HEK293T (cell line): ENCODE measurements at places on chromosomes 7 and 10.

- DNase-seq, result no peak
Observed at GRCh38 chr7:123784263-123784662, 35.5 kb upstream of the WASL start.

DNA sequence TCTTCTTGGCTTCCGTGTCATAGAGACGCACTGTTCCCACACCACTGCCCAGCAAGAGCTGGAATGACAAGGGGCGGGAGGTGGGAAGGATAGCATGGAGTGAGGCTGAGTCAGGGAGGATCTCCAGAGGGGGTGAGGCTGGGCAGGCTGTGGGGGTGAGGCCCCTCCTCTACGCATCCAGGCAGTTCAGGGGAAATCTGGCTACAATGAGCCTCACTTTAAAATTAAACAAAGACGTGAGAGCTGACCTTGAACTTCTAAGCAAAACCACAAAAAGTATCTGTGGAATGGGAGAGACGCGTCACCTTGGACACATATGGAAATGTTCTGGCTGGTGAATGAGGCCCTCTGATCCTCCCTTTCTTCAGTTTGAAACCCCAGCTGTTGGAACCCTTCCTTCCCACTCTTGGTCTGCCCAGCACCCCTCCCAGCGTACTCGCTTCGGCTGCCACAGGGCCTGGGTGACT lies 17.7 kb downstream of the WDR91 start:
- DNase-seq, result no peak

- DNase-seq, result peak; percentile 32
Observed at GRCh38 chr7:1027242-1028043, 16.9 kb upstream of the GPR146 start.

GRCh38 chr10:132560241-132560731 lies 22.7 kb downstream of the INPP5A start:
- DNase-seq, result no peak

DNA sequence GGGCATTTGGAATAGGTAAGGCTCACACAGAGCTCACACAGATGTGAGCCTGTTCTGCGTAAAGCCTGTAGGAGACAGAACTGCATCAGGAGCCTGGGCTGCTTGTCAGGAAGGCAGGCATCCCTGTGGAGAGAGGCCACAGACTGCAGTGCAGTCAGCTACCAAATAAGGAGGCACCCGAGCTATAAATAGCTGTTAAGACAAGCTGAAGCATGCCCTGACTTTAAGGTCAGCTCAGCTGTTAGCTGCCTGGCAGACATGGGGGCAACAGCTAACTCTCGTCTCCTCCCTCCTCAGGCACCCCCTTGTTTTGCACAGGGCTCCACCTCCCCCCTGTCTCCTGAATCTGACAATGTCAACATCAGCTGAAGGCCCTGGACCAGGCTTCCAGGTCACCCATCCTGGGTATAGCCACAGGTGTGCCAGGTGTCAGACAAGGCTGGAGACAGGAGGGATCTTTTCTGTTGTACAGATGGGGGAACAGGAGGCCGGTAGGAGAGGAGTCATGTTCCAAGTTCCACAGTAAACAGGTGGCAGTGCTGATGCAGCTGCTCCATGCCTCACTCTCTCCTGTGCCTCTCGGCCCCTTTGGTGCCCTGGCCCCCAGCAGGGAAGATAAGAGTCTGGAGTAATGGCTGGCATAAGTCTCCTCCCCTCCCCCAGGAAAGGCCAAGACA lies 27.6 kb upstream of the MKRN1 start:
- DNase-seq, result peak; percentile 77

- DNase-seq, result no peak
Observed at GRCh38 chr7:45174966-45175765, 17.6 kb downstream of the RAMP3 start.

DNA sequence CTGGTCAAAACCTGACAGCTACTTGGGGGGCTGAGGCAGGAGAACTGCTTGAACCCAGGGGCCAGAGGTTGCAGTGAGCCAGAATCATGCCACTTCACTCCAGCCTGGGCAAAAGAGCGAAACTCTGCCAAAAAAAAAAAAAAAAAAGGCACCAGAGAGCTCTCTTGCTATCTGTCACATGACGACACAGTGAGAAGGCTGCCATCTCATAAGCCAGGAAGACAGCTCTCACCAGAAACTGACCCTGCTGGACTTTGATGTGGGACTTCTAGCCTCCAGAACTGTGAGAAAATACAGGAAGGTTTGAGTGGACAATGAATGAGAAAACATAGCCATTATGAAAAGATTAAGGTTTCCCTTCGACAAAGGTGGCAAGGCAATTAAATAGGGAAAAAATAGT lies 51.1 kb upstream of the KCNIP2 start:
- DNase-seq, result no peak

- DNase-seq, result no peak
Observed at GRCh38 chr7:27151341-27151930, 947 bp downstream of the HOXA3 start.
